Activated CD4-positive, alpha-beta T cell treated with anti-CD3 and anti-CD28 coated beads, Interleukin-2, amount 10 ng/mL, durations not matched to agents 7 days and 5 days (primary cell): ENCODE measurements at places on chromosomes 12 and 14.

GRCh38 chr12:3242199-3242863 lies 165.2 kb downstream of the TSPAN9 start:
- no peak for DNase-seq

DNA sequence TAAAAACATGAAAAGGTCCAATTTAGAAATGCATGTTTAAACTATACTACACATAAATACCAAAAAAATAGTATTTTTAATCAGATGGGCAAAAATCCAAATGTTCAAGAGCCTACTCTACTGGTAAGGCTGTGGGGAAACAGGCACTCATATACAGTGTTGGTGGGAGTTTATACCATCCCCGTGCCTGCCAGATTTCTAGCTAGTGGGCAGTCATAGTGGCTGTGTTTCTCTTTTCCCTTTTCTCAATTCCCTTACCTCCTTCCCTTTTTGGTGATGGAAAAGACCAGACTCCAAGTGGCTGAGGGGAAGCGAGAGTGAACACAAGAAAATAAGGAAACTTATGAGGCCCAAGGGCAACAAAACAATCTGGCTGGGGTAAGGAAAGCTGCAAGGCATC lies 14.7 kb downstream of the ZNF641 start:
- DNase-seq: no peak

DNA sequence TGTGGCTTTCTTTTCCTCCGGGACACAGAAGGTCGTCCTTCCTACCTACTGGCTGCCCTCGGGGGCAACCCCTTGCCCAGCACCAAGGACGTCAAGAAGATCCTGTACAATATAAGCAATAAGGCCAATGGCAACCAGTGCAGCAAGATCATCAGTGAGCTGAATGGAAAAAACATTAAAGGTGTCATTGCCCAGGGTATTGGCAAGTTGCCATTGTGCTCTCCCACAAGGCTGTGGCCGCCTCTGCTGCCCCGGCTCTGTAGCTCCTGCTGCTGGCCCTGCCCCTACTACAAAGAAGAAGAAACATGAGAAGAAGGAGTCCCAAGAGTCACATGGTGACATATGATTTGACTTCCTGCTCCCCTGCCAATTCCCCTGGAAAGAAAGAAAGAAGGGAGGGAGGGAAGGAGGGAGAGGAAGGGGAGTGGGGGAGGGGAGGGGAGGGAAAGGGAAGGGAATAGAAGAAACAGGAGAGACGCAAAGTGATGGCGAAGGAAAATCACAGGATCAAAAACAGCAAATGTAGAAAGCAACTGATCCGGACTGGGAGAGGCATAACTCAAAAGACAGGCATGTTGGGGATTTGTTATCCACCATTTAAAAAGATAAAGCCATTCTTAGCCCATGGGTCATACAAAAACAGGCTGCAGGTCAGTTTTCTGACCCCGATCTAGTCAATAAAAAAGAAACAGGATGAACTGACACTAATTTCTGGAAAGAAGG lies 61.3 kb upstream of the RESF1 start:
- no peak for DNase-seq

DNA sequence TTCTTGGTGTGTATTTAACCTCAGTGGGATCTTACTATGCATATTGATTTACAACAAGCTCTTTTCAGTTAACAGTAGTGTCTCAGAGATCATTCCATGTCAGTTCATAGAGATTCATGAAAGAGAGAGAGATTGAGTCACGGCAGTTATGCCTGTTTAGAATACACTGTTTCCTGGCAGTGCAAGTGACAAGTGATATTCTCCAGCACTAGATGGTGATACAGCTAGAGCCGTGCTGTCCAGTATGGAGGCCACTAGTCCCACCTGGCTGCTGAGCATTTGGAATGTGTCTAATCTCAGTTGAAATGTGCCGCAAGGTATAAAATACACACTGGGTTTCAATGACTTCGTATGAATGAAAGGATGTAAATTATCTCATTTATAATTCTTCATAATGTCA lies 184.4 kb downstream of the SUDS3 start:
- DNase-seq: no peak

GRCh38 chr12:44247588-44247987 lies 411.7 kb downstream of the TMEM117 start:
- DNase-seq: no peak

GRCh38 chr12:16523951-16524331 lies 82.0 kb downstream of the LMO3 start:
- no peak for DNase-seq

DNA sequence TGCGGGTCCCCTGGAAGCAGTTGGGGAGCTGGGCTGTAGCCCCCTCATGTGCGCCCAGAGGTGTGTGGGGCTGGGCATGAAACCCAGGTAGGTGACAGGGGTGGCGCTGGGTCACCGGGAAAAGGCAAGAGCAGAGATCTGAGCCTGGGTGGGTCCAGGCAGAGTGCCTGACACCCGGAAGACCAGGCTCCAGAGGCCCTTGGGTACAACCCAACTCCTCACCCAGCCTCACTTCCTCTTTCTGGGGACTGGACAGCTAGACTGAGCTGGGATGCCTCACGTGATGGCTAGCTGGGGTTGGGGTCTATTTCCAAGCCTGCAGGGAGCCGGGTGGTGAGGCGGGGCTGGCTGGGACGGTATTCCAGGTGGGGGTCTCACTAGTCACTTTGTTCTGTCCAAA lies 16.3 kb upstream of the CYP46A1 start:
- no peak for DNase-seq

GRCh38 chr12:12534166-12534866 lies 28.3 kb downstream of the DUSP16 start:
- no peak for DNase-seq

GRCh38 chr14:48973151-48973550 lies 613.0 kb downstream of the RPS29 start:
- no peak for DNase-seq

GRCh38 chr12:99151744-99152143 lies 495.8 kb upstream of the GARIN6 start:
- no peak for DNase-seq

DNA sequence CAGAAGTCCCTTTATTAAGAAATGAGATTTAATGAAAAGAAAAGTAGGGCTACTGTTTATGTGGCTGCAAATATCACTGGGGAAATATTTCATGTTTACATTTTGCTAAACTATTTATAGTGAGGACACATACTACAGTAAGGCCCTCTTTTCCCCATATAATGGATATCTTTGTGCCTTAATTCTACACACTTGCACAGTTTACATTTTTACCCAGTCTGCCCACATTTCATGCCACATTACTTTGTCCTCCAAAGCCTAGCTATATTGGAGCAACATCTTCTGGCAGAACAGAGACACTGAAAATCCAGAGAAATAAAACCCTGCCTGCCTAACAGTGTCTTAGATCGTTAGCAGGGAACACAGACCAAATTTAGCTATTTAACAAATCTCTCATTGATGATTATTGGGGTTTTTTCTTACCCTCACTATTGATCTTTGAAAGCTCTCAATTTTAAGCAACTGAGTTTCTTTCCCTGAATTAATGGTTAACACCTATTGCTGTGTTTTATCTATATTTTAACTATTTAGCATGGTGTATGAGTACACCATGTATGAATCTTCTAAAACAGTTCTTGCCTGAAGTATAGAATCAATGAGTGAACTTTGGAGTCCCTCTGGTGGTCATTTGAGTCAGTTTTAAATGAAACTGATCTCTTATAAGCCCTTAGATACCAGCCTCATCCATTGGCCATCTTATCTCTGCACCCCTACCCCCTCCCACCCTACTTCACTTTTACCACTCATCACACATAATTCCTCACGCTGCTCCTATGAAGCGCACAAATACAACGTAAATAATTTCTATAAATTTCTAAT lies 170.2 kb downstream of the BCAT1 start:
- DNase-seq: no peak

- no peak for DNase-seq
Measured at GRCh38 chr14:56027421-56027820, 90.8 kb upstream of the PELI2 start.

- no peak for DNase-seq
Measured at GRCh38 chr12:57536597-57536942, 10.4 kb downstream of the DCTN2 start.

GRCh38 chr14:67987606-67988005 lies 168.0 kb downstream of the RAD51B start:
- no peak for DNase-seq

DNA sequence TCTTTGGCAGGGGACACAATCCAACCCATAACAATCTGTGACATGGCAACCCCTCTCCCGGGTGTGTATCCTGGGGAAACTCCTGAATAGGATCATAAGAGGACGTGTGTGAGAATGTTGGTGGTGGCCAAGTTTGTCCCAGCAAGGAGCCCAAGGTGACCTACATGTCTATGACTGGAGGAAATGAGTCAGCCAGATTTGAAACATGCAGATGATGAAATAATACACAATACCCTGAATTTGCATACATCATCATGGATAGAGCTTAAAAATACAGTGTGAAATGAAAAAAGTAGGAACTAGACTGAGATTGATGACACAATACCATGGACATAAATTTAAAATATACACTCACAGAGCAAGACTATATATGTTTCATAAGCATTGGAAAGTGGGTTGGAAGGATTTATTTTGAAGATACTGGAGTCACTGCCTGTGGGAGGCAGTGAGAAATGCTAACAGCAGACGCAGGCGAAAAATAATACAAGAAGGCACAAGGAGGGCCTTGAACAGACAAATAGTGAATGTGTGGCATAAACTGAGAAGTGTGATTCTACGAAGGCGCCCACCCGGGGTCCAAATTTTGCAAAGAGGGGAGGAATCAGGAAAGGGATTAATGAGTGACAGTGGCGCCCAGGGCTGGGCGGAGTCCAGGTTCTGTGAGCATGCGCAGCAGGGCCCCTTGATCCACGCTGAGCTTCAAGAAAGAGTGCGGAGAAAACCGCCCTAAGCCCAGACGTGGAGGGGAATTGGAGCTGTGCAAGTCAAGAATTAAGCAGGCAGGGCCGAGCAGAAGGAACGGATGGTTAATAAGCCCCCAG lies 7.0 kb upstream of the MAP1LC3B2 start:
- no peak for DNase-seq

GRCh38 chr14:61326847-61327246 lies 5.5 kb downstream of the PRKCH start:
- DNase-seq: no peak

- no peak for DNase-seq
Measured at GRCh38 chr14:50826681-50827080, 4.3 kb downstream of the NIN start.

- DNase-seq: no peak
Measured at GRCh38 chr12:15886372-15887042, 4.3 kb downstream of the STRAP start.

- DNase-seq: no peak
Measured at GRCh38 chr12:27624586-27624985, 71.7 kb upstream of the REP15 start.

- DNase-seq: peak; percentile 51
Measured at GRCh38 chr12:45216230-45216982, 511 bp downstream of the ANO6 start.

DNA sequence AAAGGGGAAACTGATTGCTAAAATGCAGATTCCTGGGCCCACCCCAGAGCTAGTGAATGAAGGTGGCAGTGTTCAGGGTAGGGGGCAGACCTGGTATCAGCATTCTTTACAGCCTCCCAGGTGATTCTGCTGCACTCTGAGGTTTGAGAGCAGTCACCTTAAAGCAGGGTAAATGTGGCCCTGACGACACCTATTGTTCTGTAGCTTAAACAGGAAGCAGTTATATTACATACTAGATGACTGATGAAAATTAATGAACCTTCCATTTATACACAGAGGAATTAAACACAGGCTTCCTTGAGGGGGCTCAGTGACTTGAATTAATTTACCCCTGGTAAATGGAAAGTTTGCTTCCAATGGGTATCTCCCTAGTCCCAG lies 25.3 kb downstream of the NUAK1 start:
- no peak for DNase-seq

DNA sequence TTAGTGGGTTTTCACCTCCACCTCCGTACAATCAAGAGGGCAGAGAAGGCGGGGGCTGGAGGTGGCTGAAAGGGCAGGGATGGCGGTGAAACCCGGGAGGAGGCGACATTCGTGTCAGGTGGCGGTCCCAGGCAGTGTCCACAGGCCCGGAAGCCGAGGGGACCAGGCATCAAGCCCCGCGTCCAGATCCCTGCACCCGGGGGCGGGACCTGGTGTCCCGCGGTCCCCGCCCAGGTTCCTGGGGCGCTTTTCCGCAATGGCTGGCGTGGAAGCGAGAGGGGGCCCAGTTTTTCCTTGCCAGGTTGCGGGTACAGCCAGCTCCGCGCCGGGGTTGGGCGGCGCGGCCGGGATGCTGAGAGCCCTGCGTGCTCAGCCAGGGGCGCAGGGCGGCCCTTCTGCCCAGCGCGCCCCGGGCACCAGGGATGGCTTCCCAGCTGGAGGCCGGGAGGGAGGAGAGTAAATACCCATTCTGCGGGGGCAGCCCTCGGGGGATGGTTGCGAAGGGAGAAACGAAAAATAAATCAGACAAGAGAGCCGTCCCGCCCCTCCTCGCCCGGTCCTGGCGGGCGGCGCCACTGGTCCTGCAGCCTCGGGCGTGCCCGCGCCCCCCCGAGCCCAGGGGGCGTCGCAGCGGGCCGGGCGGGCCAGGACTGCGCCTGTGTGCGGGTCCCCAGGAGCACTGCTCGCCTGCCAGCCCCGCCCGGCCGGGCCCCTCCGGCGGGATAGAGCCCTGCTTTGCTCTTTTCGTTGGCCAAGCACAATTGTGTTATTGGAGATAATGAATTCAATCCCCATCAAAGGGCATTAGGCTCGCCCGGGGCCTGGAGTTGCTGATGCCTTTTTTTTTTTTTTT lies 11.5 kb downstream of the FOXA1 start:
- no peak for DNase-seq

GRCh38 chr12:124094733-124095132 lies 121.7 kb downstream of the ZNF664 start:
- no peak for DNase-seq

DNA sequence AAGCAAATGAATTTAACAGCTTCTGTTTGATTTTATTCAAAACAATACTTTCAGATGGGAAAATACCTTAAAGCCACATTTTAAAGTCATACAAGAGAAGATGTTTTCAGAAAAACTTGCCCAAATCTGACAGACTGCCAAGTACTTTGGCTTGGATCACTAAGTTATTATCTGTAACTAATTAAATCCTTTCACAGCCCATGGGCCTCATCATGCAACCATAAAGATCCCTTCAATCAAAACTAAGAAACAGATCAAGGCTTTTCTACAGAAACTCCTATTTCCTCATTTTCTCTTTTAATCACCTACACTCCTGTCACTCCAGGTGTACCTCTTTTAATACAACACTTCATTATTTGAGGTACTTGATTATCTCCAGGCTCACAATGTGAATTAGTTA lies 28.1 kb downstream of the BLTP3B start:
- no peak for DNase-seq

- no peak for DNase-seq
Measured at GRCh38 chr12:52772772-52773171, 4.4 kb downstream of the KRT76 start.

DNA sequence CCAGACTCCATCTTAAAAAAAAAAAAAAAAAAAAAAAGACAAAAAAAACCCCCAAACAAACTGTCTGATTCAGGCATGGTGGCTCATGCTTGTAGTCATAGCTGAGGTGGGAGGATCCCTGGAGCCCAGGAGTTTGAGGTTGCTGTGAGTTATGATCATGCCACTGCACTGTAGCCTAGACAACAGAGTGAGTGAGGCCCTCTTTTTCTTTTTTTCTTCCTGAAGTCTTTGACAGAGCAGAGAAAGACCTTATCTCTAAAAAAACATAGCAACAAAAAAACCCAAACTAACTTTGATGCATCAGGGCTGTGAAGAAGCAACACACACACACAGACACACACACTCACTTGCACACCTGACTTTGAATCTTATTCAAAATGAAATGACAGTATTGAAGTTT lies 7.7 kb upstream of the AMN1 start:
- DNase-seq: peak; percentile 57

- DNase-seq: no peak
Measured at GRCh38 chr12:22329621-22330020, 4.9 kb downstream of the ST8SIA1 start.
